Activated CD8-positive, alpha-beta memory T cell treated with anti-CD3 and anti-CD28 coated beads, Interleukin-2, amount 10 ng/mL, durations not matched to agents 7 days and 5 days (primary cell): ENCODE measurements at places on chromosomes 5 and 9. TPM values are rescaled to one million over a fixed set of nuclear protein-coding genes. Genes with fewer than 3 reads are reported as not detected.

GRCh38 chr9:99955606-99956005, 49.2 kb downstream of the STX17 start:
- no peak overlapping the region for H3K27ac ChIP-seq
- no peaks in the 10 kb centered on the region for H3K27me3 ChIP-seq
- peaks cover 30% of the 10 kb centered on the region for H3K36me3 ChIP-seq
- H3K4me1 ChIP-seq = peaks cover 9% of the 10 kb centered on the region

GRCh38 chr5:83220331-83220730, 143.0 kb downstream of the XRCC4 start:
- no peaks in the 10 kb centered on the region for H3K36me3 ChIP-seq
- no peaks in the 10 kb centered on the region for H3K4me1 ChIP-seq
- H3K4me3 ChIP-seq = no peak overlapping the region
- H3K27ac ChIP-seq = no peak overlapping the region
- no peaks in the 10 kb centered on the region for H3K27me3 ChIP-seq
- no peak for DNase-seq

DNA sequence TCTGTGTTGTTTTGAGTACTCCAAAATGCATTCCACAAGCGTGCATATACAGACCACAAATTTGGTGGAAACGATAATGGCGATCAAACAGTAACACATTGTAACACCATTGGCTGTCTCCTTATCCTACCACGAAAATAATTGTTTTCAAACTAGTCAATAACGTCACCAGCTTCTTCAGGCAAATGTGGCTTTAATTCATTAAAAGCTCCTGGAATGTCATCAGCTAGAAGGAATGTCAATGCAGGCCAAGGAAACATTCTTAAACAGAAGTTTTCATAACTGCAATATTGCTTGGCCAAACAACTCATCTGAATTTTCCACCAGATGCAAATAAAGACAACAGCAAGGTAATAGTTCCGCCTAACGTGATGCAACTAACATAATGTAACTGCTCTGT, 71.6 kb upstream of the XPA start:
- DNase-seq = no peak
- H3K27me3 ChIP-seq = peaks cover 20% of the 10 kb centered on the region
- H3K4me3 ChIP-seq = no peak overlapping the region
- H3K36me3 ChIP-seq = no peaks in the 10 kb centered on the region
- H3K4me1 ChIP-seq = no peaks in the 10 kb centered on the region
- H3K27ac ChIP-seq = no peak overlapping the region

- no peak overlapping the region for H3K4me3 ChIP-seq
- peaks cover 5% of the 10 kb centered on the region for H3K27me3 ChIP-seq
- H3K4me1 ChIP-seq = no peaks in the 10 kb centered on the region
- DNase-seq = no peak
- H3K36me3 ChIP-seq = no peaks in the 10 kb centered on the region
Measured at GRCh38 chr9:14437354-14438231, 123.7 kb upstream of the NFIB start.

DNA sequence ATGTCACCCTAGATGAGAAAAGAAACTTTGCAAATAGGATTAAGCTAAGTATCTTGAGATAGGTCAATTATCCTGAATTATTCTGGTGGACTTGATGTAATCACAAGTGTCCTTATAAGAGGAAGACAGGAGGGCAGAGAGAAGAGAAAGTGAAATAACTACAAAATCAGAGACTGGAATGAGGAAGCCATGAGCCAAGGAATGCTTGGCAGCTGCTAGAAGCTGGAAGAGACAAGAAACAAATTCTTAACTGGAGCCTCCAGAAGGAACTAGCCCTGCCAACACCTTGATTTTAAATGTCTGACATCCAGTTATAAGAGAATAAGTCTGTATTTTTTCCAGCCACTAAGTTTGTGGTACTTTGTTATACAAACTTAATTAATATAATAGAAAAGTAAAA, 480.0 kb downstream of the NR2F1-AS1 start:
- no peak for DNase-seq
- H3K4me3 ChIP-seq = no peak overlapping the region
- no peaks in the 10 kb centered on the region for H3K4me1 ChIP-seq
- no peaks in the 10 kb centered on the region for H3K27me3 ChIP-seq

- peaks cover 8% of the 10 kb centered on the region for H3K27me3 ChIP-seq
- H3K36me3 ChIP-seq = no peaks in the 10 kb centered on the region
- H3K4me1 ChIP-seq = peaks cover 11% of the 10 kb centered on the region
- no peak overlapping the region for H3K4me3 ChIP-seq
- H3K27ac ChIP-seq = no peak overlapping the region
- no peak for DNase-seq
Measured at GRCh38 chr5:160339406-160340130, 27.2 kb upstream of the CCNJL start.

DNA sequence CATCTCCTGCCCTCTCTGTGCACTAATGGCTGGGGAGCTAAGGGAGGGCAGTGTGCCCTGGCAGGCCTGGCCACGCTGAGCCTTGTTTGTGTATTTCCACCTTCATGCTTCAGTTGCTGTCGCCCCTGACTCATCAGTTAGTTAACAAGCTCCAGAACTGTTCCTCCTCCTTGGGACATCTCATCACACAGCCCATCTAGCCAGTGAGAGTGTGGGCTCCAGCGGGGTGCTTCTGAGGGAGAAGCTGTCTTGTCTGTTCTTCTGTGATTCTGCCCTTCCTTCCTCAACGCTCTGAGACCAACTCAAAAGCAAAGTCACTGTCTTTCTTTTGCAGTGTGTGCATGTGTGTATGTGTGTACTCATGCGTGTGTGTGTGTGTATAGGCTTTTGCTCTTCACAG, 58.3 kb upstream of the CPEB4 start:
- no peaks in the 10 kb centered on the region for H3K36me3 ChIP-seq
- no peaks in the 10 kb centered on the region for H3K27me3 ChIP-seq
- no peaks in the 10 kb centered on the region for H3K4me1 ChIP-seq
- H3K4me3 ChIP-seq = no peak overlapping the region

GRCh38 chr5:143569722-143570567, 166.5 kb upstream of the NR3C1 start:
- H3K4me3 ChIP-seq = no peak overlapping the region
- H3K36me3 ChIP-seq = no peaks in the 10 kb centered on the region
- no peaks in the 10 kb centered on the region for H3K27me3 ChIP-seq

DNA sequence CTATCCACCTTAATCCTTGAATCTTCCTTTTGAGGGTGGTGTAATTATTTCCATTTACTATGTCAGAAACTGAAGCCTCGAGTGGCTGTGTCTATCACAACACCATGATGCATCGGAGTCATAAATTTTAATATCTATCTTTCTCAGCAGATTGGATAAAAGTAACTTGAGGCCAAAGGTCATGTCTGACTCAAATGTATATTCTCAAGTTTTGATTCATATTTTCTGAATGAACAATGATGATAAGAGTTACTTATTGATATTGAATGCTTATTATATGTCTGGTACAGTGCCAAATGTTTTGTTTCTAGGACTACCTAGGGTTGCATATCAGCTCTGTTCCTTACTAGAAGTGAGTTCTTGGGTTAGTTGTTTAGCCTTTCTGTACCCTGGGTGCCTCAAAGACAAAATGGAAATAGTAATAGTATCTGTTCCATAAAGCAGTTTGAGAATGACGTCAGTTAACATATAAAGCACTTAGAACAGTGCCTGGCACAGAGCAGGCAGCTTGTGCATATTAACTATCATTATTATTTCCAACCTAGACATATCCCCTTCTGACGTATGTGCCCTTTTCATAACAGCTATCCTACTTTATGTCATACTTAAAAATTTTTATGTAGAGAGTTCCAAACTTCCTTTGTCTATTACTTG, 42.6 kb downstream of the PRDM6 start:
- no peak overlapping the region for H3K27ac ChIP-seq
- H3K4me3 ChIP-seq = no peak overlapping the region
- no peak for DNase-seq
- H3K27me3 ChIP-seq = peaks cover 33% of the 10 kb centered on the region
- H3K4me1 ChIP-seq = no peaks in the 10 kb centered on the region

The HNRNPAB gene
- 268 TPM for total RNA-seq

The CD274 gene
- total RNA-seq = 10.4 TPM

The BAAT gene
- total RNA-seq = not detected

The SLC24A2 gene
- total RNA-seq = not detected

The KIF20A gene
- total RNA-seq = 64.3 TPM

The CDKN2B gene
- 0.93 TPM for total RNA-seq

The N4BP3 gene
- 1.1 TPM for total RNA-seq

The ACER2 gene
- total RNA-seq = 1.9 TPM

The PCDHB13 gene
- not detected for total RNA-seq

The OR1N2 gene
- not detected for total RNA-seq

The F2RL2 gene
- total RNA-seq = not detected

The SURF6 gene
- 12.9 TPM for total RNA-seq

The ELOVL7 gene
- total RNA-seq = 0.44 TPM

The SELENOP gene
- 0.12 TPM for total RNA-seq

The DHX29 gene
- 17.3 TPM for total RNA-seq
